Activated T-cell treated with anti-CD3 and anti-CD28 coated beads, Interleukin-2, amount 50 U/mL, for 24 hours (primary cell): ENCODE measurements at places on chromosomes 11 and 22.

DNA sequence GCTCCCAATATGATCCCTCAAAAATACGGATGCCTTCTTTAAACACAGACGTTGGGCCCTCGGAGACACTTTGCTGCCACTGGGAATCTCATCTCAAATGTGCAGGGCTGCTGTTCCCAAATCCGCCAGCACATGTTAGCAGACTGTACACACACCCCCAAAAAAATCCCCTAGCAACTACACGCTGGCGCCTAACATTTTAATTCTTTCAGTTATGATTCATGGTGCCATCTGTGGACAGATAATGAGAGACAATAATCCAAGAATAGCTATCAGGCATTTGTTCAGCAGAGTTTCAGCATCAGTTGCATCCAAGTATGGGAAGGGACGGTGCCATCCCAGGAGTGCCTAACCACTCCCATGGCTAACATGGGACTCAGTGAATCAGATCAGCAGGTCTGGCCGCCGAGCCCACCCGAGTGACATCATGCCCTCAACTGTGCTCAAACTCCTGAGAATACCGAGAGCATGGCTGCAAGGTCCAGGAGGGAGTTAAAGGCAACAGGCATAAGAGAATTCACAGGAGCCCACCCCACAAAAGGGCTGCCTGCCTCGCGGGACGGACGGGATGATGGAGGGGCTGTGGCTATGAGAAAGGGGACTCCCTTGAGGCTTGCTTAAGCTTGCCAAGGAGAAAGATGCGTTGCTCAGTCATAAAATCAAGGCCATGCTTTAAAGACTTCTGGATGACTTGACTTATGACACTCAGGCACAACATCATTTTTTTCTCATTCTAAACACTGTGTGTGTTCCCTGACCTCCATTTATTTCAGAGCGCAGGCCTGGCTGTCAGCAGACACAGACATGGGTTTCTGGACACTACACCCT, 337.0 kb downstream of the SHANK2 start:
- DNase-seq: no peak

- DNase-seq: no peak
Observed at GRCh38 chr11:128326791-128327190, 260.6 kb downstream of the ETS1 start.

- DNase-seq: no peak
Observed at GRCh38 chr22:44676441-44677352, 25.3 kb upstream of the PRR5 start.

DNA sequence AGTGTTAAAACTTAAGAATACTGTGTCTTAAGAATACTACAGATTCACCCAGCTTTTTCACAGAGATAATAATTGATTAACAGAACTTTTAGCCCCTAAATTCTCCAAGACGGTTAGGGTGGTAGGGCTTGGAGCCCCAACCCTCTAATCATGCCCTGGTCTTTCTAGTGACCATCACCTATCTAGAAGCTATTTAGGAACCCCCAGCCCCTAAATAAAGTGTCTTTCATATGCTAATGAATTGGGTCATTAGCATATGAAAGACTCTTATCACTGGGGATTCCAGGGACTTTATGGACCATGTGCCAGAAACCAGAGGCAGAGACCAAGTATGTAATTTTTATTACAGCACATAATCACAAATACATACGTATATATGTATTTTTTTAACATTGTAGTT, 999.7 kb upstream of the RAG2 start:
- DNase-seq: no peak

DNA sequence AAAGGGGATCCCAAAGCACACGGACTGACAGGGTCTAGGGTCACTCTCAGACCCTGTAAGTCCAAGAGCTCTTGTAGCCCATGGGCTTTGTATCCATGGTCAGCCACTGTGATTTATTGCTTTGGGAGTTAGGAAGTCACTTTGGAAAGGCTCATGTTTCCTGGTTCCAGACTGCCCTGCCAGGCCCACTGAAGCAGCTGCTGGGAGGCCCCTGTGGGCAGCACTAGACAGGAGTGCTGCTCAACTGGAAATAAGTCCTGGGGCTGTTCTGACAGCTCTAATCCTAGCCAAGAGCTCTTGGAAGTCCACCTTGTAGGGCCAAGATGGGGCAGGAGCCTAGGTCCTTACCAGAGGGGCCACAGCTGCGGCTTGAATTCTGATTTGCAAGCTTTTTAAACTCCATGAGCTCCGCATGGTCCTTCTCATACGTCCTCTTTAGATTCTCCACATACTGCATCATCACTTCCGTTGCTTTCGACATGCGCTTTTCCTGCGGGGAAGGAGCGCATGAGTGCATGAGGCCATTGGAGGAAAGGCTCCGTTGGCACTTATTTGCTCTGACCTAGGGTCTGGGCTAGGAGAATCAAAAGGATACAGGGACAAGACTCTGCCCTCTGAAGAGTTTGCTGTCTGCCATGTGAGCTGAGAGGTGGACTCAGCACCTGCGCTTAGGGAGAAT, 32.2 kb upstream of the LYVE1 start:
- DNase-seq: no peak

DNA sequence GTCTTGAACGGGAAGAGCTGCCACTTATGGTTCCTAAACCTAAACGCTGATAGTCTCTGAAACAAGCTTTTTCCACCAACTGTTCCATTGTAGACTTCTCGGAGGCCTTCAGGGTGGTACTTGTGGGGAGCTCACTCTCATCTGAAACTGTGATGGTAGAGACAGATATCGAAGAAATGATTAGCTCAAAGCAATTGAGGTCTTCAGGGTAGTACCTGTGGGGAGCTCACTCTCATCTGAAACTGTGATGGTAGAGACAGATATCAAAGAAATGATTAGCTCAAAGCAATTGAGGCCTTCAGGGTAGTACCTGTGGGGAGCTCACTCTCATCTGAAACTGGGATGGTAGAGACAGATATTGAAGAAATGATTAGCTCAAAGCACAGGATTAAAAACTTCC, 175.7 kb downstream of the SWAP70 start:
- no peak for DNase-seq

DNA sequence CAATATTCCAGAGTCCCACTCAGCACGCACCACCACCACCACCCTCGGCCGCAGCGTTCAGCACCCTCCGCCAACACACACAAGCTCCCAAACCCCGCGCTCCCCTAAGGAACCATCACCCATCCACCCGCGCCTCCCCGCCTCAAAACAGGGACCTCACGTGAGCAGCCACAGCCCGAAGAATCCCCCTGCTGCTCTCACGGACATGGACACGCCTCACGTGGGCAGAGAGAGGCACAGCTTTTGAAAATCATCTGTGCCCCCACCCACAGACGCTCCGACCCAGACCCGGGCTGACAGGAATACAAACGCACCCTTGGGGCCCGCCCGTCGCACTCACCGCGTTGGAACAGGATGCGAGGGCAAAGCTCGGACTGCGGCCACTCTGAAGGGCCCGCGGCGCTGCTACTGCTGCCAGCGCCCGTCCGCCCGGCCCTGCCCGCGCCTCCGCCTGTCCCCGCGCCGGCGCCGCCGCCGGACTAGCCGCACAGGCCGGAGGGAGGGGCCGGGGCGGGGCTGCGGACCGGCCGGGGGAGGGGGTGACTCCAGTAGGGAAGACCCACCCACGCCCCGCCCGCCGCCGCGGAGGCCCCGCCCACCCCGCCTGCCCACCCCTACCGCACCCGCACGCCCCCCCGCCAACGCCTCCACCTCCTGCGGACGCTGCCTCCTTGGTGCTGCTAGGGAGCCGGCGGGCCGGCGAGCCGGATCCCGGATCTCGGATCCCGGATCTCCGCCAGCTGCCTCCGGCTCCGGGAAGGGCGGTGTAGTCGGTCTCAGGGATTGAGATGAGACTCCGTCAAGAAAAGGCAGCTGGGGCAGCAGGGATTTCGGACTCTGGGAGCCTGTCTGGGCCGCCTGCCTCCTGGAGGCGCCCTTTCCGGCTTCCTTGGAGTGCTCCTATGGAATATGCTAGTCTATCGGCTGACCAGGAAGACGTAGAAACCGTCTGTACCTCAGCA, at the start of gene TRIM3:
Gene TRIM3 (minus strand): TSS at position 491 of the 962 bp plus-strand sequence. CDS start 8,246 bp downstream, outside the sequence.
- DNase-seq: peak; percentile 76
